ENCODE measurements at places on chromosomes 6 and 20. TPM values are rescaled to one million over a fixed set of nuclear protein-coding genes. Genes with fewer than 3 reads are reported as not detected.

AKIRIN2 gene
- total RNA-seq = 18.4 TPM

PPIL1 gene
- 23.4 TPM for total RNA-seq

KCNK5 gene
- total RNA-seq = not detected

RBPJL gene
- total RNA-seq = not detected
